ENCODE measurements at places on chromosomes 5 and 9. TPM values are rescaled to one million over a fixed set of nuclear protein-coding genes. Genes with fewer than 3 reads are reported as not detected.
A peak's percentile ranks its signal among the peaks of the same experiment; 100 is the strongest.

ROR2 gene
- 21.5 TPM for total RNA-seq

MAMDC2 gene
- 38.9 TPM for total RNA-seq

DNA sequence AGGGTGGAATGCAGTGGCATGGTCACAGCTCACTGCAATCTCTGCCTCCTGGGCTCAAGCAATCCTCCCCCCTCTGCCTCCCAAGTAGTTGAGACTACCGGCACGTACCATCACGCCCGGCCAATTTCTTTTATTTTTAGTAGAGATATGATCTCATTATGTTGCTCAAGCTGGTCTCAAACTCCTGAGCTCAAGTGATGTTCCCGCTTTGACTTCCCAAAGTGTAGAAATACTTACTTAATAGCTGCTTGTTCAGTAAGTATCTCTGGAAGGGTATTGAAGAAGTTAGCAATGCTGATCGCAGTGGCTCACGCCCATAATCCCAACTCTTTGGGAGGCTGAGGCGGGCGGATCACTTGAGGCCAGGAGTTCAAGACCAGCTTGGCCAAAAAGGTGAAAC, 35.7 kb upstream of the PLIN2 start:
- DNase-seq: no peak

GRCh38 chr5:152094716-152095115, 170.1 kb upstream of the GLRA1 start:
- no peak for DNase-seq

DNA sequence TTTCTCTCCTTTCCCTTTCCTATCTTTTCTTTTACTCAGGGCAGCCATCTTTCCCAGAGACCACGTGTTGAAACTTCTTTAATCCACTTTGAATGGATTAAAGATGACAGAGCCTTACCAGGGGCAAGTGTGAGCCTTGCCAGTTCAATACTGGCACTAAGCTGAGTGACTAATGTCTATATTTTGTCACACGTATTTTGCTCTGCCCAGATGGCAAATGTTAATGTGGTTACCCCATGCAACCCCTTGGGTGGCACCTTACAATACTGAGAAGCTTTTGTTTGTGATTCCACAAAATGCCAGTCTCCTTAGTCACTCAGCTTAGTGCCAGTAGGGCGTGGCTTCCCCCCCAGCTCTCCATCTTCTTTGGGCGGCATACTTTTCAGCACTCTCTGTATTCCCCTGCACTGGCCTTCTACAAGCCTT, 24.8 kb downstream of the ANXA1 start:
- DNase-seq: peak; percentile 16

- no peak for DNase-seq
Measured at GRCh38 chr9:38035873-38036272, 33.2 kb downstream of the SHB start.

GRCh38 chr9:126614455-126615244, 922 bp downstream of the LMX1B start:
- no peak for DNase-seq

DNA sequence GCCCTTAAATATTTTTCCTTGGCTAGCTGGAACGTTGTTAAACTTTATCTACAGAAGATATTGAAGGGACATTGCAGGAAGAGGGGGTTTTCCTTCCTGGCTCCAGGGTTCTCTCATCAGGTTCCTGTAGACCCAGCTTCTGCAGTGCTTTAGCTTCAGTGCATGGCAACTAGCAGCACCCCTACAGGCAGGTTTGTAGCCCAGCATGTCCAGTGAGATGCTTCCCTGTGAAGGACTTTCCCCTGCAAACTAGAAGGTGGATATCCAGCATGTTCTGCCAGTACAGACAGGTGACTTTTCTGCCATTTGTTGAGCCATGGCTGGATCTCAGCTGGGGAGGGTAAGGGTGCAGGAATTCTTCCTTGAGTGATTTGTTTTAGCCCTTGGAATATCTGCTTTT, 10.4 kb downstream of the CCL28 start:
- no peak for DNase-seq

- no peak for DNase-seq
Measured at GRCh38 chr5:102545175-102545574, 46.4 kb upstream of the SLCO6A1 start.

All from mucosa of gallbladder (tissue), 1 donor.